Activated CD4-positive, alpha-beta T cell treated with anti-CD3 and anti-CD28 coated beads for 36 hours (primary cell): ENCODE measurements at places on chromosomes 5 and 9. TPM values are rescaled to one million over a fixed set of nuclear protein-coding genes. Genes with fewer than 3 reads are reported as not detected.

- H3K36me3 ChIP-seq: no peaks in the 10 kb centered on the region
- no peak overlapping the region for H3K27ac ChIP-seq
- H3K27me3 ChIP-seq: no peaks in the 10 kb centered on the region
- no peak for DNase-seq
- H3K4me3 ChIP-seq: no peak overlapping the region
Observed at GRCh38 chr9:89732295-89732938, 127.6 kb downstream of the GADD45G start.

- H3K4me3 ChIP-seq: no peak overlapping the region
- peaks cover 10% of the 10 kb centered on the region for H3K4me1 ChIP-seq
- peaks cover 39% of the 10 kb centered on the region for H3K36me3 ChIP-seq
Observed at GRCh38 chr5:150729859-150730258, 29.0 kb downstream of the DCTN4 start.

DNA sequence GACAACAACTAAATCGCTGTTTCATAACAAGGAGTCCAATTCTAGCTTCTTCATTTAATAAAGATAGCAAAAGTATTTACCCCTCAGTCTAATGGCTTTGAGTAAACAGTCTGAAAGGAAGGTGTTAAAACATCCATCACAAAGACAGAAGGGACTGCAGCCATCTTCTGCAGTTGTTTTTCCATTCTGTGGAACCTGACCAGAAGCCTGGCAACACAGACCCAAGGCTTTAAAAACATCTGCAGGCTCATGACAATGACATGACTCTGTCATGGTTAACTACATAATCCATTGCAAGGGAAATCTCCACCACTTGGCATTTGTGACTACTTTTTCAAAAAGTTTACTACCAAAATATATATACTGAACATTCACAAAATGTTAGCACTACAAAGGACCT is 51.9 kb downstream of the ELL2 start:
- no peak for DNase-seq
- H3K27me3 ChIP-seq: no peaks in the 10 kb centered on the region
- H3K27ac ChIP-seq: no peak overlapping the region
- H3K4me3 ChIP-seq: no peak overlapping the region
- no peaks in the 10 kb centered on the region for H3K4me1 ChIP-seq

DNA sequence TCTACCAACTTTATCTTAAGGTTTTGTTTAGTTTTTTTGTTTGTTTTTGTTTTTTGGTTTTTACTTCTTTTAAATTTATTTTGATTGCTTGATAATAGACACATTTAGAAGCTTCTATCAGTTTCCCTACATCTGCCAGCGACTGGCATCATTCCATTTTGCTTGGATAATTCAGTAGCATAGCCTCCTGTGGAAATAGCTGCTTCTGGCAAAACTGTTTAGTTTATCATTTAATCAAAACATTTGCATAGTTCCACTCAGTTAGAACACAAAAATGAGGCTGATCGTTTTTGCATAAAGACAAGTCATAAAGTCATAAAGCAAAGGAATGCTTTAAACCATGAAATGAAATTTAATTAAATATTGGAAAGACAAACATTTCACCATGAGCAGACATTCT is 133.7 kb upstream of the NFIL3 start:
- DNase-seq: no peak
- H3K36me3 ChIP-seq: no peaks in the 10 kb centered on the region
- no peak overlapping the region for H3K4me3 ChIP-seq
- H3K4me1 ChIP-seq: no peaks in the 10 kb centered on the region
- no peak overlapping the region for H3K27ac ChIP-seq

GRCh38 chr9:12065050-12065449 is 628.1 kb upstream of the TYRP1 start:
- DNase-seq: no peak
- no peak overlapping the region for H3K4me3 ChIP-seq
- H3K36me3 ChIP-seq: no peaks in the 10 kb centered on the region
- H3K27me3 ChIP-seq: no peaks in the 10 kb centered on the region
- no peak overlapping the region for H3K27ac ChIP-seq

DNA sequence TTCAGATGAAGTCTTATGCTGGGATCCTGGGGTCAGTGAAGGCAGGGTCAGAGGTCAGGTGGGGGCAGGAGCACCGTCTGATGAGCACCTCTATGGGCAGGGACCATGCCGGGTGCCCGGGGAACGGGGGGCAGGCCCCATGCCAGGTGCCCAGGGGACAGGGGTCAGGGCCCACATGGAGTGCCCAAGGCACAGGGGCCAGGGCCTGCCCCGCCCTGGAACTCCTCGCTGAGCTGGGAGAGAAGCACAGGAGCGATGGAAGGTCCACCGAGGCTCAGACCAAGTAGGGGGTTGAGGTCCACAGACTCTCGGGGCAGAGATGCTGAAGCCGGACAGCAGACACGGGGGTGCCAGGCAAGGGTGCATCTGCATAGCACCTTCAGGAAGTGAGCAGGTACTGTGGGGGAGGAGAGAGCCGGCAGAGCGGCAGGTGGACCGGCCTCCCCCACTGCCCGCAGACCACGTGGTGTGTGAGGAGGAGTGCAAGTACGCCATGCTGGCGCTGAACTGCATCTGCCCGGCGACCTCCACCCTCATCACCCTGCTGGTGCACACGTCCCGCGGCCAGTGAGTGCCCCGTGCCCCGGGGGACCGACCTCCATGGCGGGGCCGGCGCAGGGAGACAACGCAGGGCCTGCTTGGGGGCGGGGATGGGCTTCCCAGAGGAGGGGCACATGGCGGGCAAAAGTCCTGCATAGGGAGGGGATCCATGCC is 67.7 kb downstream of the KCNT1 start:
- DNase-seq: no peak
- no peaks in the 10 kb centered on the region for H3K36me3 ChIP-seq
- H3K27ac ChIP-seq: no peak overlapping the region
- no peak overlapping the region for H3K4me3 ChIP-seq
- H3K4me1 ChIP-seq: no peaks in the 10 kb centered on the region

DNA sequence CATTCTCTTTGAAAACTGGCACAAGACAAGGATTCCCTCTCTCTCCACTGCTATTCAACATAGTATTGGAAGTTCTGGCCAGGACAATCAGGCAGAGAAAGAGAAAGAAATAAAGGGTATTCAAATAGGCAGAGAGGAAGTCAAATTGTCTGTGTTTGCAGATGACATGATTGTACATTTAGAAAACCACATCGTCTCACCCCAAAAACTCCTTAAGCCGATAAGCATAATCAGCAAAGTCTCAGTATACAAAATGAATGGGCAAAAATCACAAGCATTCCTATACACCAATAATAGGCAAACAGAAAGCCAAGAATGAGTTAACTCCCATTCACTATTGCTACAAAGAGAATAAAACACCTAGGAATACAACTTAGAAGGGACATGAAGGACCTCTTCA is 21.0 kb upstream of the EPB41L4A start:
- no peak overlapping the region for H3K27ac ChIP-seq
- no peaks in the 10 kb centered on the region for H3K4me1 ChIP-seq
- no peak for DNase-seq
- no peak overlapping the region for H3K4me3 ChIP-seq

- H3K4me1 ChIP-seq: peaks cover 42% of the 10 kb centered on the region
- no peaks in the 10 kb centered on the region for H3K27me3 ChIP-seq
- DNase-seq: no peak
- peaks cover 63% of the 10 kb centered on the region for H3K36me3 ChIP-seq
Observed at GRCh38 chr9:124409410-124409809, 5.8 kb downstream of the PSMB7 start.

The ECPAS gene
- 127 TPM for total RNA-seq
